Activated CD4-positive, alpha-beta T cell treated with anti-CD3 and anti-CD28 coated beads, Interleukin-2, amount 50 U/mL, for 24 hours (primary cell): ENCODE measurements at places on chromosomes 12 and 14.
A peak's percentile ranks its signal among the peaks of the same experiment; 100 is the strongest.

GRCh38 chr14:52522581-52523345 is 29.5 kb downstream of the TXNDC16 start:
- no peak for DNase-seq

DNA sequence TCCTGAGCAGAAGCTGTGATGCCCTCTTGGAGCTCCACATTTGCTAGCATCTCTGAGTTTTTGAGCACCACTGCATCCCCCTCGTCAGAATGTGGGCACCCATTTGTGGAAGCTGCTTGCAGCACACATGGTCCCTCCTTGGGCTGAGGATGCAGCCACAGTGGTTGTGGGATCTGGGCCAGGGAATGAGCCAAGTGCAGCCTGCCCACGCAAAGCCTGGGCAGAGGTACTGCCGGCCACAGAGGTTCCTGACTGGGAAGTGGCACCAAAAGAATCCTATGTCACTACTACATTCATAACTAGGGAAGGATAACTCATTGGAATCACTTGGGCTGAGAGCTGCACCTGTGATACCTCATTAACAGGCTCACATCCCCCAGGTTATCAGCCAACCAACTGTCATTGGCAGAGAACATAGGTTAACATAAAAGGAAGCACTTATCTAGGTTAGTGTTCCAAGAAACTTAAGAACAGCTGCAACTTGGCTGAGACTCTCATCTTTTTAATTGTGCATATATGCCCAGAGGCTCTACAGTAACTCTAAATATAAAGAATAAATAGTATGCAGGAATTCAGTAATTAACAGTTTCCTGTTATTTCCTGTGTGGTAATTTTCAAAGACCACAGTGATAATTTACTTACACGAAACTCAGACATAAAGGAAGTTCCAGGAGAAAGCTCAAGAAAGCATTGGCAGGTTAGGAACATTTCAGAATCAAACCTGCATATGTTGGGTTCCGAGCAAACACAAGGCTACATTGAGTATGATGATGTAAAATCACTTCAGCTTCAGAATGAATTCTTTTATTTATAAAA is 145.3 kb downstream of the BCAT1 start:
- DNase-seq: no peak

DNA sequence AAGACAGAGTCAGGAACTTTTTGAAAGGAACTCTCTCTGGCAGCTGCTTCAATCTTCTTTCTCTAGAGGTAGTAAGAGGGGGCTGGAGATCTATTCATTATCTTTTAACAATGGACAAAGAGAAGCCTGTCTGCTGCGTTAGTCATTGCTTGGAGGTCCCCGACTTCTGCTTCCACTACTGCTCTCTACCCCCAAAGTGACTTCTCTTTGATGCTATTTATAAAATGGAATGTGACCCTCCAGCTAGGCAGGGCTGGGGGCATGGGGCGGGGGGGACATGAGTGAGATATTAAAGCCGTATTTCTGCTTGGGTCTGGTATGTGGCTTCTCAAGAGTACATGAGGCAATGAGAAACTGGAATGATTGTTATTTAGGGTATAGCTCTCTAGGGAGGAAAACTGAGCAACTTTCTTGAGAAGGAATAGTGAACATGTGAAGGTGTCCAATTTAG is 41.4 kb upstream of the NUDT4 start:
- no peak for DNase-seq

DNA sequence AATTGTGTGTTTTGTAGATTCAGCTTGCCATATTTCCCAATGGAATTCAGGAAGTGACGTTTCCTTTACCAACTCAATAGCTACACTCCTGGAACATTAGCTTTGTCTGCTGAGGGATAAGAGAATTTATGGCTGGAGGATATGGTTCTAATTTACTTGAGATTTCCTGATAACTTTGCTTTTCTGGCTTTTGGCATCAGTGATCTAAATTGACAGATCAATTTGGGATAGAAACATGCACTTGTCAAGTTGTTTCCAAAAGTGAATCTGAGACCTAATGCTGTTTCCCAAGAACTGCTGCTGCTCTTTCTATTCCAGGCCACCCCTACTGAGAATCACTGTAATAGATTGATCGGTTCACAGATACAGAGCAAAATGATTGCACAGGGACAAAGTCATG is 43.2 kb downstream of the MGAT4C start:
- DNase-seq: no peak

DNA sequence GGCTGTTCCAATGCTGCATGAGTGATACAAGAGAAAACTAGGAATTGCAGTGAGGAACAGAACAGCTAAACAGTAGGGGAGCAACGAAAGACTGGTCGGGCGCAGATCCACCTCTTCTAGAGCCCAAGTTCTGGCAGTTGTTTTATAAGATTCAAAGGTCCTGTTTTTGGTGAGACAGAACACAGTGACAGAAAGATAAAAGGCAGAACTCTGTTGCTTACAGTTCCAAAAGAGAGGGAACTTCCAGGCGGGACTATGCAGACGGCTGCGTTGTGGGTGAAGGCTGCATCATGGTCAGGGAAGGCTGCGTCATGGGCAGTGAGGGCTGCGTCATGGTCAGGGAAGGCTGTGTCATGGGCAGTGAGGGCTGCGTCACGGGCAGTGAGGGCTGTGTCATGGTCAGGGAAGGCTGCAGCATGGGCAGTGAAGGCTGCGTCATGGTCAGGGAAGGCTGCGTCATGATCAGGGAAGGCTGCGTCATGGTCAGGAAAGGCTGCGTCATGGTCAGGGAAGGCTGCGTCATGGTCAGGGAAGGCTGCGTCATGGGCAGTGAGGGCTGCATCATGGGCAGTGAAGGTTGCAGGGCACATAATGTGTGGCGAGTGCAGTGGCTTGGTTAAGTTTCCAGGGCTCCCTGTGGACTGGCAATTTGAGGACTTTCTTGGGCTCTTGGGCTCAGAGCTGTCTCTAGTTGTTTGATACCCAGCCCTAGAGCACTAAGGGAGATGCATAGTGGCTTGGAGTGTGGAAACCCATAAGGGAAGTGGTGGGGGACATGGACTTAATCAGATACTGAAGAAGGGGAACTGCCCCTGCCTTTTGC is 619.9 kb downstream of the AACS start:
- DNase-seq: no peak

DNA sequence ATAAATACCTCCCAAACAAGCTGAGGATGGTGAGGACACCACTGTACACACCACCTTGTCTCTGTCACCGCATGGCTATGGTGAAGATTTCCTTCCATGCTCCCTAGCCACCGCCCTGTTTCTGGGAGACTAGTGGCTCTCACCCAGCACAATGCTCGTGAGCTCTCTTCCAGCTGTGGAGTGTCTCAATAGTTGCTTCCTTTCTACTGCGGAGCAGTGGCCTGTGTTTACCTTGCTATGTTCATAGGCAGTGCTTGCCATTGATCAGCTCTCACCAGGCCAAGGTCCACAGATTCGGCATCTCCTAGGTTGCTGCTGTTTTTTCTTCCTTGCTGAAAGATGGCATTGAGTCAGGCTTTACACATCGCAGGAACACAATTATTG is 313.6 kb upstream of the RTL1 start:
- no peak for DNase-seq

GRCh38 chr12:90333939-90334338 is 621.0 kb downstream of the CCER1 start:
- DNase-seq: no peak

DNA sequence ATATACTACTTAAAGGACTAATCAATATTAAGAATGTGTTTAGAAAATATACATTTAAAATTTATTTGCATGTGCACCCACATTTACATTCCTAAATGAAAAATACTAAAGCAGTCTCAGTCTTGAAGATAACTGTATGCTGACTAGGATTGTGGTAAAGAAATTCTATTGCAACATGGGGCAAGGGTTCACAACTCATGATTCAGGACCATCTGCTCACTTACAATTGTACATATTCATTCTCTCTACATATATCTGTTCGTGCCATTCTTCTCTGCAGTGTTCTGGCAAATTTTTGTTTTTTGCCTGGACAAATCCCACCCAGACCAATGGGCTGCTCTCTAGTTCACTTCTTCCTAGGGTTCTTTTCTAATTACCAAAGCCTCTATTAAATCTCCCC is 417.2 kb upstream of the NOVA1 start:
- no peak for DNase-seq

DNA sequence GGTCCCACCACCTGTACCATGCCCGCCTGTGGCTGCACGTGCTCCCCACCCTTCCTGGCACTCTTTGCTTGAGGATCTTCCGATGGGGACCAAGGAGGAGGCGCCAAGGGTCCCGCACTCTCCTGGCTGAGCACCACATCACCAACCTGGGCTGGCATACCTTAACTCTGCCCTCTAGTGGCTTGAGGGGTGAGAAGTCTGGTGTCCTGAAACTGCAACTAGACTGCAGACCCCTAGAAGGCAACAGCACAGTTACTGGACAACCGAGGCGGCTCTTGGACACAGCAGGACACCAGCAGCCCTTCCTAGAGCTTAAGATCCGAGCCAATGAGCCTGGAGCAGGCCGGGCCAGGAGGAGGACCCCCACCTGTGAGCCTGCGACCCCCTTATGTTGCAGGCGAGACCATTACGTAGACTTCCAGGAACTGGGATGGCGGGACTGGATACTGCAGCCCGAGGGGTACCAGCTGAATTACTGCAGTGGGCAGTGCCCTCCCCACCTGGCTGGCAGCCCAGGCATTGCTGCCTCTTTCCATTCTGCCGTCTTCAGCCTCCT is 1.1 kb downstream of the INHBE start:
- peak; percentile 39 for DNase-seq

DNA sequence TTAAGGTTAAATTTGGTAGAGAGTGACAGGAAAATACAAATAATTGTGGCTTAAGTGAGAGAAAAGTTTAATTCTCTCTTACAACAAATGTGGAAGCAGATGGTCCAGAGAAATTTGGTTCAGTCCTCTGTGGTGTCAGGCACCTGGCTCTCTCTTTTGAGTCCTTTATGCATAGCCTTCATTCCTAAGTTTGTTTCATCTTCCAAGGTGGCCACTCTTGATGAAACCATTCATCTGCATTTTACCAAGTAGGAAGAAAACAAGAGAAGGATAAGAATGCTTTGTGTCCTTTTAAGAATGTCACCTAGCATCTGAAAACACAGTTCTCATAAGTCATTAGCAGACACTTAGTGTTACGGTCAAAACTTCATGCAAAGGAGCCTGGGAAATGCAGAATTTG is 442.5 kb downstream of the CCER1 start:
- DNase-seq: no peak

DNA sequence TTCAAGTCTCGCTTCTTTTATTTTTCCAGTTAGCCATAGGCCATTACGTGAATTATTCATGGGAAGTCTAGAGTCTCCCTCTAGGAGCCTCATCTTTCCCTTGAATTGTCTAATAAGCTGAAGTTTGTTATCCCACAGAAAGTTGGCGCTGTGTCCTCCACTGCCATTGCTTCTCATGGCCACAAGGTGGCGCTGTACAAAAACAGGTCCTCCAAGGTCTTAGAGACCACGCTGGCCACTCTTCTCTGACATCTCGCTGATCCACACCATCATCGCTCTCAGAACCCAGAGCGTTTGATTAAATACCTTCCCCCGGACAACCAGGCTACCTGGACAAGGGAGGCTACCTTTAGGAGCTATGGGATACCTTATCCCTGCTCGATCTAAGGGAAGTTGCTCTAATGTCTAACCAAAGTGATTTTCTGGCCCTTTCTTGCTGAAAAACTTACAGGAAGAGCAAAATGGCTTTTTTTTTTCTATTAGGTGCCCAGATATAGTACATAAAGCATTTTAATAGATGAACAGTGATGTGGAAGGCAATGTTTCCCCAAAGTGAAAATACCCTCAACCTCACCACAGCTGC is 110.0 kb downstream of the CCDC60 start:
- DNase-seq: peak; percentile 12

GRCh38 chr14:60657456-60658210 is 8.4 kb upstream of the SIX1 start:
- DNase-seq: no peak

GRCh38 chr14:30020271-30020670 is 92.6 kb upstream of the PRKD1 start:
- DNase-seq: no peak

DNA sequence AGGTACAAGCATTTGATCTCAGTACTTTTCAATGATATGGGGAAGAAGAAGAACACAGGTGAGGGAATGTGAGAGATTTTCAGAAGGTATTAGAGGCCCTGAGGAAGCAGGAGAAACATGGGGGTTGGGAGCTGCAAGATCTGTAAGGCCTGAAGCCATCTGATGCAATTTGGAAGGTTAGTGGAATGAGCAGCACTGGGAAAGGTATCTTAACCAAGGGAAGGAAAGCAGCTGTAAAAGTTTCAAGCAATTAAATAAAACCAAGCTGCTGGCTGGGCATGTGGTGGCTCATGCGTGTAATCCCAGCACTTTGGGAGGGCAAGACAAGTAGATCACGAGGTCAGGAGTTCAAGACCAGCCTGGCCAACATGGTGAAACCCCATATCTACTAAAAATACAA is 104.4 kb upstream of the PARP11 start:
- no peak for DNase-seq

DNA sequence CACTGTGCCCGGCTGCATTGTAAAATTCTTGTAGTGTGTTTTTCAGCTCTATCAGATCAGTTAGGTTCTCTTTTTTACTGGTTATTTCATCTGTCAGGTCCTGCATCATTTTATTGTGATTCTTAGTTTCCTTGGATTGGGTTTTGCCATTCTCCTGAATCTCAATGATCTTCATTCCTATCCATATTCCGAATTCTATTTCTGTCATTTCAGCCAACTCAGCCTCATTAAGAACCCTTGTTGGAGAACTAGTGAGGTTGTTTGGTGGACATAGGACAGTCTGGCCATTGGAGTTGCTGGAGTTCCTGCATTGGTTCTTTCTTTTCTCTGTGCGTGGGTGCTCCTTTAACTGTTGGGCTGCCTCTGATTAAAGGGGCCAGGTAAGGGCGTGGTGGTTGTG is 5.6 kb upstream of the C1S start:
- no peak for DNase-seq

- no peak for DNase-seq
These were observed 257.9 kb upstream of the TMEM132C start for GRCh38 chr12:128009108-128009507.

DNA sequence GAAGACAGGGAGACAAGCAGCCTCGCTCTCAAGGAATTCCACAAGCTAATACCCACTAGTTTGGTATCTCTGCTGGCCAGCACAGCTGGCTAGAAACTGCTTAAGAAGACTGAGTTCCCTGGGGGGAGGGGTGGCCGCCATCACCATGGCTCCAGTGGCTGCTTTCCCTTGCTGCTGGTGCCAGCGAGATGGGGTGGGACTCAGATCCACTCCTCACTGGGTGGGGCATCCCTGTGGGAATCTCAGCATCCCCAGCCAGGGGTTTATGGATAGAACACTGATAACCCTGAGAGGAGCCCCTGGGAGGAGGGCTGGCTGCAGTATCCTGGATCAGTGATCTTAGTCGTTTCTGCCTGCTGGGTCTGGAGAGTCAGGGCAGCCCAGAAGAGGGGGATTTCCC is 170.6 kb upstream of the MDGA2 start:
- DNase-seq: no peak

DNA sequence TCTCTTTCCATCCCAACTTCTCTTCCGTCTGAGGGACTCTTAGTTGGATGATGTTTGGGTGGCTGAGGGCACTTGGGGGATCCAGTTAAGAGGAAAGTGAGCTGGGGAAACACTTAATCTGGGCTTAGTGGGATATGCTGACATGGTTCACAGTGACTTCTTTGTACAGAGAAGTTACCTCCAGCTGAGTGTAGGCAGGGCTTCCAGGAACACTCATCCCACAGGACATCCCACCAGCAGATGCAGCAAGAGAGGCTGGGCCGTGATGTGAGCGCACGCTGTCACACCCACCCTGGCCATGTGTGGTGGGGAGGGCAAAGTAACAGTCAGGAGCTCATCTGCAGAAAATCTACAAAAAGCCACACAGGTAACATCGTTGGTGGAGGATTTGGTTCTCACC is 832 bp upstream of the CACNA2D4 start:
- no peak for DNase-seq

GRCh38 chr14:101845896-101846295 is 84.4 kb downstream of the PPP2R5C start:
- DNase-seq: no peak

GRCh38 chr14:29166507-29166906 is 399.9 kb downstream of the FOXG1 start:
- no peak for DNase-seq
